ENCODE measurements at places on chromosomes 6 and 20.

DNA sequence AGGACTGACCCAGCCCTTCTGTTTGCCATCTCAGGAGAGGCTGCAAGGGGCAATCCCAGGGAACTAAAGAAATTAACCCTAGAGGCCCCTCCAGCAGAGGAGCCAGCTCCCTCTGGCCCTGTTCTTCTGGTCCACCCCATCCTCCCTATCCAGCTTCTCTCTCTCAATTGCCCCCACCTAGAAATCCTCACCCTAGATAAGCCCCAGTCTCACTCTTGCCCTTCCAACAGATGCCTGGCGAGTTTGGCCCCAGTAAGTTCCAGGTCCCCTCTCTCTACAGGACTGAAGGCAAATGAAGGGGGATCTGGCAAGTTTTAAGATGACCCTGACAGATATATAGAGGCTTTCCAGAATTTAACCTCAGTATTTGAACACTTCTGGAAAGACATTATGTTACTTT is 134.0 kb downstream of the THBS2 start:
- no peak for DNase-seq

DNA sequence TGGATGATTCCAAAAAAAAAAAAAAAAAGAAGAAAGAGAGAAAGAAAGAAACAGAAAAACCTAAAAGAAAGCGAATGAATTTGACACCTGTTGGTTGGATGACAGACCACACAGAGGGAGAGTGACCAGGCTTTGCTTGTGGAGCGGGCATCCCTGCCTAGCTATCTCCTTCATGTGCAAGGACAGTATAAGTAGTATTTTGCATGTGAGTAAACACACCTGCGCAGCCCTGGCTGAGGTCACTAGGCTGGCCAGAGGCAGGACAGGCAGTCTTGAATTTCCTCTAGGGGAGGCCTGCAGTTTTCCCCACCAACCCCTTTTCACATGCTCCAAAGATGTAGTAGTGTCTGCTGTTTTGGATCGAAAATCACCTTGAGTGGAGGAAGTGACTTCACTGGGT is 126.4 kb downstream of the CCDC170 start:
- no peak for DNase-seq

DNA sequence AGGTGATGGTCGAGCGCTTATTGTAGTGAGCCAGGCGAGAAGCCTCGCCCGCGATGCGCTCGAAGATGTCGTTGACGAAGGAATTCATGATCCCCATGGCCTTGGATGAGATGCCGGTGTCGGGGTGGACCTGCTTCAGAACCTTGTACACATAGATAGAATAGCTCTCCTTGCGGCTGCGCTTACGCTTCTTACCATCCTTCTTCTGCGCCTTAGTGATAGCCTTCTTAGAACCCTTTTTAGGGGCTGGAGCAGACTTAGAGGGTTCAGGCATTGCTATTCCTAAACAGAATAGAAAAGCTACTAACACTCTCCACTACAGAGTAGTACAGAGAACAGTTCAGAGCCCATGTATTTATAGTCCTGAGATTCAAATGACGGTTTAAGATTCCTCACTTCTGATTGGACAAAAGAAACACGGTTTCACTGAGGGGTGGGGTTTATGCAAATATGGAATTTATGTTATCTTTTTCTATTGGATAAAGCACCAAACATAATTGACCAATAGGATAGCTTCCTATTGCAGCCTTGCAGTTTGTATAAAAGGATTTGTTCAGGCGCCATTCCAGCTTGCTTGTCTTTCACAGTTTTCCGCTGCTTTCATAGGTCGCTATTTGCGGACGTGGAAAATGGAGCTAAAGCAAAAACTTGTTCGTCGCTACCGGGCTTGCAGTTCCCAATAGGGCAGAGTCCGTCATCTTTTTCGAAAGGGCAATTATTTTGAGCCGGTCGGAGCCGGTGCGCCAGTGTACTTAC is 43.7 kb upstream of the HFE start:
- DNase-seq, result peak; percentile 57

GRCh38 chr6:147177286-147177685 is 26.9 kb upstream of the STXBP5 start:
- DNase-seq, result no peak

DNA sequence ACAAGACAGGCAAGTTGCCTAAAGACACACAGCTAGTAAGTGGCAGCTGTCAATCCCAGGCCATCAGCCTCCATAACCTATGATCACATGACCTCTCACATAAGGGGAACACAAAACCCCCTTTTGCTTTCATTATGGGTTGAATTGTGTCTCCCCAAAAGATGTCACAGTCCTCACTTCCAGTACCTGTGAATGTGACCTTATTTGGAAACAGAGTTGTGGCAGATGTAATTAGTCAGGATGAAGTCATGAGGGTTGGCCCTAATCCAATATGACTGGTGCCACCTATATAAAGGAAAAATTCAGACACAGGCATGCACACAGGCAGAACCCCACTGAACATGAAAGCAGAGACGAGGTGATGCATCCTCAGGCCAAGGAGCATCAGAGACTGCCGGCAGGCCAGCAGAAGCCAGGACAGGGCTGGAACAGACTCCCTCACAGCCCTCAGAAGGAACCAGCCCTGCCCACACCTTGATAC is 33.6 kb downstream of the GFOD1 start:
- DNase-seq, result peak; percentile 47

- DNase-seq, result no peak
Measured at GRCh38 chr20:25018425-25018824, 25.9 kb upstream of the APMAP start.

GRCh38 chr6:152954443-152954842 is 28.4 kb downstream of the FBXO5 start:
- no peak for DNase-seq

DNA sequence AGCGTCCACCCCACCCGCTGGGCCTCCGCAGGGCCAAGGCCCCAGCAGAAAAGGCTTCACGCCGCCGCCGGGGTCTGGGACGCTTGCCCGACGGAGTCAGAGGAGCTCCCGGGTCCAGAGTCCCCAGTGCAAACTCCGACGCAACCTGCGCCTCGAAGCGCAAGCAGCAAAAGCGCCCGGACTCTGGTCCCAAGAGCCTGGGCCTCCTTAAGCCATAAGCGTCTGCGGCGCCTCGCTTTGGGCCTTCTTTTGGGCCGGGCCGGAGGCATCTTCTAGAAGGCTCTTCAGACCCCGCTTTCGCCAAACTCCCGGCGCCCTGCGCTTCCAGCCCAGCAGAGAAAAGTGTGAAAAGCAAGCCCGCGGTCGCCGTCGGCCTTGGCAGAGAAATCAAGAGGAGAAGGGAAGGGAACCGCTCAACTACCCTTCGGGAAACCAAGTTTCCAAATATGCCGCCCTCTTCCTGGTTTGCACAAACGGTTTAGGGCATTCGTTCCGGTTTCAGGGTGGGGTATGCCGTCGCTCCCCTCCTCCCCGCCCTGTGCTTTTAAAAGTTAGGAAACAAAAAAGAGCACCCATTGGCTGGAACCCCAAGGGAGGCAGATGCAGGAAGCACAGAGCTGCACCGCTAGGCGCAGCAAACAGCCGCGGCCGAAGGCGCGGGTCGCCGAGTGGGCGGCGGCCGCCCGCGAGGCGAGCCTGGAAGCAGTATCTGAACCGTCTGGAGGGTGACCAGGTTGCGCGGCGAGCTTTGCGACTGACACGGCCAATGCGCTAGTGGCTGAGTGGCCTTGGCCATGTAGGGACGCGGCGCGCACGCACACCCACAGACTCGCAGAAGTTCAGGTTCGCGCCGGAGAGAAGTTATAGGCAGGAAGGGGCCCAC is 1.2 kb downstream of the TBX18 start:
- DNase-seq, result no peak

GRCh38 chr6:41399424-41399823 is 64.0 kb downstream of the NCR2 start:
- no peak for DNase-seq

- DNase-seq, result no peak
Measured at GRCh38 chr6:167565388-167565787, 240.5 kb downstream of the TTLL2 start.

DNA sequence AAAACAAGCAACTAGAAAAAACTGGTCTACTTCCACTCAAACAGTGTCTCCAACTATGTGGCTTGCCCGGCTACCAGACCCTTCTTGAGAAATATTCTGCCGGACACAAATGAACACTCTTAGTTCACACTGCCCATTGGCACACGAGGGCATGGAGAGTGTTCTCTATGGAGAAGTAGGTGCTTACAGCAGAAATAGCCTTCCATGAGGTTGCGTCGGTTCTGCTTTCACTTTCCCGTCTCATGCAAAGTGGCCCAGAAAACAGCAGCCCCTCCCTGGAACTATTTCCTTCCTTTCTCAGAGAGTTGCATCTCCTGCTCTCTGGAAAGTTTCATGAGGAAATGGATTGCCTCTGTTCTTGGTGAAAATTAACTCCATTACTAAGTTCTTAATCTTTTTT is 9.5 kb upstream of the HLA-DOA start:
- DNase-seq, result no peak

DNA sequence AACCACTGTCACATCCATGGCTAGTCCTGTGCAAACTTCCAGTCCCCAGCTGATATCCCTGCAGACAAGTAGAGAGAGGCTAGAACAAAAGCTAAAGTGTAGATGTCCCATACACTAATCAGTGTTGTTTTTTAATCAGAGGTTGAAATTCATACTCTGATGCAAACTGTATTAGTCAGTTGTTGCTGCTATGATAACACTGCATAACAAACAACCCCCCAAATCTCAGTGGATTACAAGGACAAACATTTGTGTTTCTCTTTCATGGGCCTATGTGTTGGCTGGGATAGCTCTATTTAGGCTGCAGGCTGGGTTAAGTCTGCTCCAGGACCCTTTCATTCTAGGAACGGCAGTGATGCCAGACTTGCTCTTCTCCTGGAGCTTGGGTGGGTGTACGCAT is 26.8 kb downstream of the BNIP5 start:
- DNase-seq, result no peak

DNA sequence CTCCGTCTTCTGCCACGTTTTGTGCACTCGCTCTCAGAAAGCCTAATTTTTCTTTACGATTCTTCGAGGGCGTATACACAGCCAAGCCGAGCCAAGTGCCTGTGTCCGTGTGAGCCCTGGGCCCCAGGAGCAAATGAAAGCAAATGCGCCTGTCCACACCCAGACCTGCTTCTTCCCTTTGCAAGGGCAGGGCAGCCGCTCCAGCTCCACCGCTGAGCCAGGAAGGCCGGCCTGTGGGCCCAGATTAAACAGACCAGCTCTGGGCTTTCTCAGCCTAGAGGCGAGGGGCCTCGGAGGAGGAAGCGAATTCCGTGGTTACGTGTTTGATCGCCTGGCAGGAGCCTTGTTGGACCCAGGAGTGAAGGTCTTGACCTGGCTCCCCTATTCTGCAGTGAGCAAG is 184.6 kb downstream of the SMOC2 start:
- DNase-seq, result no peak

- no peak for DNase-seq
Measured at GRCh38 chr6:158311193-158311592, 1.1 kb upstream of the TULP4 start.

- DNase-seq, result no peak
Measured at GRCh38 chr6:126526547-126526946, 186.6 kb downstream of the CENPW start.

GRCh38 chr6:65680232-65680631 is 26.8 kb downstream of the EYS start:
- DNase-seq, result no peak

GRCh38 chr6:131281471-131282270 is 146.4 kb downstream of the AKAP7 start:
- DNase-seq, result peak; percentile 50

DNA sequence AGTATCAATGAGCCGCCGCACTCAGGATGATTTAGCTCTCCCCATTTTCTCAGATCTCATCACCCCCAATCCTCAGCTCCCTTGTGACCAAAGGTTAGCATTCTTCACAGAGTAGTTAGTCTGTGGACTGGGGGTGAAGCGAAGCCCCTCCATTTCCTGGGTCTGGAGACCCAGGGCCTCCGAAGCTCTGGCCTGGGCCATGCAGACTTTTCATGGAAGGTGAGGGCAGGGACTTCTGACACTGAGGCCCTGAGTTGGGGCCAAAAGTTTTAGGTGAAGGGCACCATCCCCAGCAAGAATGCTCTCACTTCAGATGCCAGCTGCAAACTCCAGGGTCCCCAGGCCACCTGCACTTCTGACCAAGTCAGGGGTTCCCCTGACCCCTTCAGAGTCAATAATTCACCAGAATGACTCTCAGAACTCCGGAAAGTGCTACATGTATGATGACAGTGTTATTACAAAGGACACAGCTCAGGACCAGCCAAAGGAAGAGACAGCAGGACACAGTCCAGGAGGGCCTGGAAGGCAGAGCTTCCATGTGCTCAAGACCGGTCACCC is 65.7 kb upstream of the DUSP22 start:
- DNase-seq, result no peak

GRCh38 chr6:53648184-53648943 is 17.2 kb downstream of the KLHL31 start:
- no peak for DNase-seq

- no peak for DNase-seq
Measured at GRCh38 chr6:156695742-156696141, 81.4 kb upstream of the ARID1B start.

DNA sequence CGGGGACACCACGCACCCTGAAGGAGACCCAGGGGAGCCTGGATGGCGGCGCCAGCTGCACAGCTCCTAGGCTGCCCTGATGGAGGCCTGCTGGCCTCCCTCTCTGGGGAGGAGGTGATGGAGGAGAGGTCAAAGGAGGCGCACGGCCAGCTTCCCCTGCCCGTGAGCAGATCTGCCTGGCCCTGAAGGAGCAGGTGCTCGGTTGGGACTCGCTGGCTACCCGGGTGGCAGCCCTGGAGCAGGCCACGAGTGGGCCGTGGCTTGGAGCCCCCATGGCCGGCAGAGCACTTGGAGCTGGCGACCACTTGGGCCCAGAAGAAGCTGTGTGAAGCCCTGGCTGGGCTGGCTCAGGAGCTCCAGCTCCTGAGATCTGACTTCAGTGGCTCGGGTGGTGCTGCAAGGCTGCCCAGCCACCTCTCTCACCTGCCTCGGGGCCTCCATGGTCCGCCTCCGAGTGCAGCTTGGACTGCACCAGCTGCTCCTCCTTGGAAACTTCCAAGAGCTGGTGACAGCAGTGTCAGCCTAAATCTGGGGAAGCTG is 7.5 kb upstream of the RAET1E start:
- no peak for DNase-seq
